ENCODE measurements at places on chromosomes 5 and 9.

GRCh38 chr5:159051421-159052282 is 48.1 kb downstream of the EBF1 start:
- no peak for DNase-seq

DNA sequence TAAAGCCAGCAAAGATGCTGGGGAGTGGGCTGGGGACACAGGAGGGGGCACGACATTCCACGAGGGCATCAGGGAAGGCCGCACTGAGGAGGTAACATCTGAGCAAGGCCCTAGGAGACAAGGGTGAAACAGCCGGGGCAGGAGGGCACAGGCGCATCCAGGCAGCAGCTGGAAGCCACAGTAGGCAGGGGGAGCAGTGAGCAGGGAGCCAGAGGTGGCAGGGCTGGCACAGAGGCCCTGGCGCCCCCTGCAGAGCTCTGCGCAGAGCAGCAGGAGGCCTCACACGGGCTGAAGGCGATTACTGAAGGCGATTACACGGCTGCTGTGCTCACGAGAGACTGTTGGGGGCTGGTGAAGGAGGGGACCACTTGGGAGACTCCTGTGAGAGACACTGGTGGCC is 15.4 kb downstream of the LMAN2 start:
- DNase-seq: no peak

DNA sequence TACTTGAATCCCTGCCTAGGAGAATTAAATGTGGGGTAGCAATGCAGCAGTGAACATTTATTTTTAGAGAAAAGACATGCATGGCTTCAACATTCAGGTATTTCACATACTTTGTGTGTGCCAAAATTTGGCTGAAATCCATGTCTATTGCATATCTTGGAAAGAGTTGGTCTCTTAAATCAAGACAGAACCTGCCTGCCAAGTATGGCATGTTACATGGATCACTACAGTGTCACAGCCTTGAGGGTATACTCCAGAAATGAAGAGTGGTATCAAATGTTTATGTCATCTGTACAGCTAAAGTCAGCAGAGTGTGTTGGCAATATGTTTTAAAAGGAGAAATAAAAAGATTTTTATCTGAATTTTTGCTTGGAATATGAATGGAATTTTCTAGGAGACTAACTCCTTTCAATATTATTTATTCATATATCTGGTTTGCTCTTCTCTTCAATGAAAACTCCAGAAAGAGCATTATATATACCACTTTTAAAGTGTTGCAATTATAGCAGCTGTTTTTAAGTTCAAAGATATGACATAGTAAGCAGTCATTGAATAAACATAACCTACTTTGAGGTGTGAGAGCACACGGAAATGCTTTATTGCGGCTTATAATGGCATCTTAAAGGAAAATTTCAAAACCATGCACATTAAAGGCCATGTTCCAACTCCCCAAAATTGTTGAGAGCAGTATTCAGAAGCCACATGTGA is 95.4 kb upstream of the MINAR2 start:
- DNase-seq: no peak

GRCh38 chr5:69245031-69245430 is 10.3 kb downstream of the CDK7 start:
- DNase-seq: no peak

- DNase-seq: no peak
Measured at GRCh38 chr9:23723672-23724071, 102.4 kb downstream of the ELAVL2 start.

GRCh38 chr9:137276473-137277328 is 825 bp upstream of the TOR4A start:
- no peak for DNase-seq

DNA sequence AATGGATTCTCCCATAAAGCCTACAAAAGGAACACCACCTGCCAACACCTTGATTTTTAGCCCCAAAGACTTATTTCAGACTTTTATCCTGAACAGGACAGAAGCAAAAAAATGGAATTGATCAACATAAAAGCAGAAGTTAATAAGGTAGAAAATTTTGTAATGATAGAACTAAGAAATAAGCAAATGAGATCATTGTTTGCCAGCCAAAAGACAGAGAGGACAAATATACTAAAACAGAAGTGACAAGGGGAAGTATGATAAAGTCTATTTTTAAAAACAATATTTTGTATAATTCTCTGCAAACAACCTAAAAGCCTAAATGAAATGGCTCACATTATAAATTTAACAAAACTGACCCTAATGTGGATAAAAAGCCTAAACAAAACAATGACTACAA is 110.5 kb upstream of the PRSS3 start:
- DNase-seq: no peak

GRCh38 chr9:75823151-75823550 is 67.3 kb upstream of the PCSK5 start:
- no peak for DNase-seq

- no peak for DNase-seq
Measured at GRCh38 chr5:17989567-17990563, 355.6 kb downstream of the TAF11L14 start.

- no peak for DNase-seq
Measured at GRCh38 chr9:136399176-136400037, 563 bp downstream of the SNAPC4 start.

DNA sequence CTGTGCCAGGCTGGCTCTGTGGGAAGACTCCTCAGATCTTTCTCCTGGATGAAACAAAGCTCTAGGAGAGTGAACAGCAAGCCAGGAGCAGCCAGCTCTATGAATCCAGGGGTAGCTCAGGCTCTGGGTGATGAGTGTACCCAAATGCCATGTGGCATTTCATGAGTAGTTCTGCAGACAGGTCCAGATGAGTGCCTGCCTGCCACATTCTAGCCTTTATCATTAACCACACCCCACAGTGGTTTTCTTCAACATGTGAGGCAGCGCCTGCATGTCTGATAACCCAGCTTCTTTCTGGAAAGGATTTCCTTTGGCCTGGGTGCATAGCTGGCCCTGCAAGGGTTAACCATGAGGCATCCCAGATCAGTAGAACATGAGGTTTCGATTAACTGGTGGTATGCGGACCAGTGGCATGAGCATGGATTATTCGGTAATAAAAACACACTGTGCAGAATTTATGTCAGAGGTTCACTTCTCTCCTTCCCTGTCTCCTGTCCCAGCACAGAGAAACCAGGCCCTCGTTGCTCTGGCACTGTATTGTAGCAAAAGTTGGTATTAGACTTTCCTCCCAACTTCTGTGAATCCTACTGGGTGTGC is 381.9 kb upstream of the ZNF462 start:
- DNase-seq: no peak

GRCh38 chr5:72166070-72166979 is 59.0 kb downstream of the MAP1B start:
- DNase-seq: no peak

GRCh38 chr5:32263684-32264083 is 49.1 kb downstream of the MTMR12 start:
- no peak for DNase-seq

DNA sequence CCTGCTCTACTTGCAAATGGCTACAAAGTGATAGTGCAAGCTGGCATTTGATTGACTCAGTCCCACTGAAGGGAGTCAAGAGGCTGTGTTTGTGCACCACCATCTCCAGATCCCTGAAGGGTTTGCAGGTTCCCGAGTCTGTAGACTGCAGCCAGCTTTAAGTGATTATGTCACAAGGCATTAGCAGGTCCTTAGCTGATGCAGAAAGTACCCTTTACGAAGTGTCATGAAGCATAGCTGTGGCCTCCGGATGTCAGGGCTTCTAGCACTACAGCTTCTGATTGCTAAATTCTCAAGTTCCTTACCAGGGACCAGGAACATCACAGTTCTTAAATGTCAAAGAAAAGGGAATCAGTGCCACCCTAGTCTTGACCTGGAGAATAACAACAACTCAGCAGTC is 311.3 kb upstream of the TRPC7 start:
- no peak for DNase-seq

GRCh38 chr9:129177443-129177790 is 644 bp downstream of the IER5L start:
- DNase-seq: no peak

DNA sequence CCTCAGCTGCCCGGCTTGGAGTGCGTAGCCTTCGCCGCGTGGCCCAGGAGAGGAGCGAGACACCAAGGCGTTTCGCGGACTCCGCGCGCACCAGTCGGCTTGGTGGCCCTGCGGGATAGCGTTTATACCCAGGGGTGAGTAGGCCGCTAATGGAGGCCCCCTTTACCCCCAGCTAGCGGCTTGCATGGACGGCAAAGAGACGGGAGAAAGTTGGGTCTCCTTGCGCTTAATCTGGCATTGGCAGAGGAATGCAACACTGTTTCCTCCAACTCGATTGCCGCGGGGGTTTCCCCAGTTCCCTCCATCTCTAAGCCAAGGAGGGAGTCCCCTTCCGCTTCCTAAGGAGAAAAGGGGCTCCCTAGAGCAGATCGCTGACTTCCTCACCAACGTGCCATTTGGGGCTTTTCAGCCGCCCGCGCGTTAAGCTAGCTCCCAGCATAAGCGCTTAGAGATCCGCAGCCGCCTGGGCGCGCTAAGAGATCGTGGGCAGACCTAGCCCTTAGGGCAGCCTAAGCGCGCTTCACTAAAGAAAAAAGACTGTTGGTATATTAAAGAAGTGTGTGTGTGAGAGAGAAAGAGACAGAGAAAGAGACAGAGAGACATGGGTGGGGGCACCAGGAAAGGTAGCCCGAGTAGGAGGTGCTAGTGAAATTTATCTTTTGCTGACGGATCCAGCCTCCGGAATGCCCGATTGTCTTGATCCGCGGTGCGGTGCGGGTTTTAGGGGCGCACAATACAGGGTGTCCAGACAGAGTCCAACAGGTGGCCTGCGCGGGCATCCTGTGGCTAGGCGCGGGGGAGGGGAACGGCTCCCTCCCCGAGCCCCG is 597.9 kb upstream of the SGCD start:
- no peak for DNase-seq

DNA sequence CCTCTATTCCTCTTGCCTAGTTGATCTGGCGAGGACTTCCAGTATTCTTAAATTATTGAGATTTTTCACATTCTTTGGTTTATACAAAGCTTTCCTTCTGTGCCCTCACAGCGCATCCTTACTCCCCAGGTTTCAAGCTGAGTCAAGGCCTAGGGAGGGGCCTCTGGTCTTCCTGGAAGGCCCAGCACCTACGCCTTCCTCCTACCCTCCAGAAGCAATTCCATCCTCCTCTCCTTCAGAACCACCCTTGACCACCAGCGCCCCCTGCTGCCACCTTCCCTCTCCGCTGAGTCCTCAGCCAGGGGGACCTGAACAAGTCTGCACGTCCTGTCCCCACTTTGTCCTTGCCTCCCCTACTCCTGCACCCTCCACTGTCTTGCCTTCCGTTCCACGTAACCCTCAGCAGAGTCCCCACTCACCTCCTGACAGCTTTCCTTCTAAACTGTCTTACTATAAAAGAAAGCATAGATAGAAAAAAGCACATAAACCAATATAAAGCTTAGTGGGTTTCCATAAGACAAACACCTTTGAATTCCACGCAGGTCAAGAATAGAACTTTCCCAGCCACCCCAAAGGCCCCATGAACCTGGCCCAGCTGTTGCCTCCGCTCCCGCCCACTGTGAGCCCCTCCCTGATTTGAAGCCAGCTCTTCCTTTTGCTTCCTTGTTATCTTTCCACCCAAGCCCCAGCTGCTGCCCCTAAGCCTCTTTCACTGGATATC is 63.0 kb upstream of the CTSL start:
- peak; percentile 35 for DNase-seq

DNA sequence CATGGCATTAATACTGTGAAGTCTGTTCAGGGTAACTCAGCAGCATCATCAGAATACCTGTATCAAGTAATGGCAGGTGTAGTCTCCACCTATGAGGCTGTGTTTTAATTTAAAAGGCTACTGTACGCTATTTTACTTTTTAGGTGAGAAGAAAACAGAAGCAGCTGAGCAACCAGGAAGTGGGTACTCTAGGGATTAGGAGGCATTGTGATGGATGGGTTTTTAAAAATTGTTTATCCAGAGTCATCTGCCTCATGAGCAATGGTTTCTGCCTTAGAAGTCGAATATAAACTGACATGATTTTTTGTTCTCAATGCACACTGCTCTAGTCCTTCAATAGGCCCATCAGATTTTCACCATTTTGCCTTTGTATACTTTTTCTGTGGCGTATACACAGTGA is 42.6 kb downstream of the PSIP1 start:
- DNase-seq: no peak

GRCh38 chr5:115191474-115192031 is 21.8 kb upstream of the TRIM36 start:
- DNase-seq: no peak

DNA sequence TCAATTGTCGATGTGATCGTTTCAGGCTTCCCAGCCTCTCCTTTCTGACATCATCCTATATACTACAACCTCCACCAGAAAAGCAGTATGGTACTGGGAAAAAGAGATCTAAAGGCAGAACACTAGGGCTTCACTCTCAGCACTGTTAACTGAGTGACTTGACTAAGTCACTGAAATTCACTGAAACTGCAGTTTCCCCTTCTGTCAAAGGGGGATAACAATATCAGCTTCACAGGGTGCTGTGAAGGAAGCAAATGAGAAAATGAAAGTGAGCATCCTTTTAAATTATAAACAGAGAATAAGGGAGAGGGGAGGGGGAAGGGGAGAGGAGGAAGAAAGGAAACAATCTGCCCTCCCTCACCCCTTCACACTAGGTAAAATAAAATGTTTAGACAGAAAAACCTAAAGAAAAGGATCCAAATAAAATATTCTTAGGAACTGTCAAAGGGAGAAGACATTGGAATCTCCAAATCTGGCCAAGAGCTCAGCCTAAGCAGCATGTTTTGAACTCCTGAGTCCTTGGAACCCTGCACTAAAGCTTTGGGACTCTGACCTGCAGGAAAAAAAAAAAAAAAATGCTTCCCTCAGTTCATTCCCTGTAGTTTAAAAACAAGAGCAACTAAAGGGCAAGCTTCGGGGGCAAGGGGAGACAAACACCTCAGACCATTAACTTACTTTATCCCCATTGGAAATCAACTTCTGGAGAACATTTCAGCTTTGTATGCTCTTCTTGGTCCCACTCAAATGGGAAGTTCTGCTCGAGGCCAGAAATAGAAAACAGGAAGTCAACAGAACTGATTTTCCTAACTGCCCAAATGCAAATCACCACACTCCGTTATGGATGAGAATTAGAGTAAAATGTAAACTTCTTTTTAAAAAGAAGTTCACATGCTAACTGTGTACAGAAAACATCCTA is 178.3 kb downstream of the DEPDC1B start:
- DNase-seq: no peak

DNA sequence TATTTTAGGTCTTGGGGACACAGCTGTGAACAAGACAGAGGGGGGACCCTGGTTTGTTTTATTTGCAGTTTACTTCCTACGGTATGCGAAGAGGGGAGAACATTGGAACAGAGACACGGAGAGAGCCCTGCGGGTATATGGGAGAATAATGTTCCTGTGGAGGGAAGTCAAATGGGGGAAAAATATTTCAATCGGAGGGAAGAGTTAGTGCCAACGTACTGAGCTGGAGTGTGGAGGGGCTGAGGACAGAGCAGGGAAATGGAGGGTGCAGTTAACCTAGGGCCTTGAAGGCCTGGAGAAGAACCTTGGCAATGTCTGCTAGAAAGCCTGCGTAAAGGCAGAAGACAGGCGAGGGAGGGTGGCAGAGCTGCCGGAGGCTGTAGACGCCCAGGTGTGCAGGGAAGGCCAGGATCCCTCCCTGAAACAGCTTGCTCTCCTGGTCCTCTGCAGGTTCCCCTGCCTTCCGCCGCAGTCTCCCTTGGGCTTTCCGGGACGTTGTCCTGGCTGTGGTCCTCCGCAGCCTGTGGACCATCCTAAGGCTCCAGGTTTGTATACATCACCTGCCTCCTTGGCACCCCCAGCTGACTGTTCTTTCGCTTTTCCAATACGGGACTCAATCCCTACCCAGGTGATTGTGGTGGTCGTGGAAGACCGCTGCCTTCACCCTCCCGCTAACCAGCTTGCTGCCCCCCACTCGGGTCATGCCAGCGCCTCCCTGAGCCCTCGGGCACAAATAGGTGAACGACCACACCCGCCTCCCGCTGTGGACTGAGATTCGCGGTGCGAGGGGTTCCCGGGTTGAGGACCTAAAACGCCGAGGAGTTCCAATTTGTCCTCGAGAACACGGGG is 1.9 kb upstream of the RACK1 start:
- no peak for DNase-seq

Measured in activated T-cell treated with anti-CD3 and anti-CD28 coated beads for 1 hour (primary cell).